ENCODE measurements at places on chromosomes 4 and X.

DNA sequence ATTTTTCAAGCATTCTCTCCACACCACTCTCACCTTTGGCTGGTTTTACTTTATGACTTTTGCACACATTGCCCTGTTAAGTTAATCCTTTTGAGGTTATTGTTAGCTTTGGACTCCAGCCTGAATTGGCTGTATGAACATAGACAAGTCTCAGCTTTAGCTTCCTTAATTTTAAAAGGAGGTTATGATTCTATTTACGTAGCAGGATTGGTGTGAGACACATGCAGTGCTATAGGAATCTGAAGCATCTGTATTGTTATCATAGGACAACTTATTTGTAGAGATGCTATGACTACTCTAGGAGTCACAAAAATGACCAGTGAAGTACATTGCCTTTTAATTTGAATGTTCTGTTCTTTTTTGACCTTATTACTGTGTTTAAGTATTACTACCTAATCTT, 15.7 kb downstream of the PGAM4 start:
- DNase-seq = no peak

DNA sequence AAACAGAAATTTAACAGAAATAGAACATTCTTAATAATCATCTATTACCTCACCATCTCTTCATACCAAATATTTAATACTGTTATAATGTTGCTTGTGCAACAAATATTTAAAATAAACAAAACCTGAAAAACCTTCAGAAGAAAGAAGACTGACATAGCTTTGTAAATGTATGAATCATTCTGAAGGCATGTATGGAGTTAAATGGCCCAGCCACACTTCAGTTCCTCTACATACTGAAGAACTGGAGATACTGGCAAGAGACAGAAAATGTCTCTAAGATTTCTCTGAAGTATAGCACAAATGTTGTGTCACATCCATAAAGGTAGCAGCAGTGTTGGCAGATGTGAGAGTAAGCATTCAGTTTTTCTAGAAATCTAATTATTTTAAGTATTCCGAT, 275.3 kb upstream of the FGF13 start:
- DNase-seq = no peak

GRCh38 chr4:159129814-159130550, 27.1 kb downstream of the RAPGEF2 start:
- no peak for DNase-seq

DNA sequence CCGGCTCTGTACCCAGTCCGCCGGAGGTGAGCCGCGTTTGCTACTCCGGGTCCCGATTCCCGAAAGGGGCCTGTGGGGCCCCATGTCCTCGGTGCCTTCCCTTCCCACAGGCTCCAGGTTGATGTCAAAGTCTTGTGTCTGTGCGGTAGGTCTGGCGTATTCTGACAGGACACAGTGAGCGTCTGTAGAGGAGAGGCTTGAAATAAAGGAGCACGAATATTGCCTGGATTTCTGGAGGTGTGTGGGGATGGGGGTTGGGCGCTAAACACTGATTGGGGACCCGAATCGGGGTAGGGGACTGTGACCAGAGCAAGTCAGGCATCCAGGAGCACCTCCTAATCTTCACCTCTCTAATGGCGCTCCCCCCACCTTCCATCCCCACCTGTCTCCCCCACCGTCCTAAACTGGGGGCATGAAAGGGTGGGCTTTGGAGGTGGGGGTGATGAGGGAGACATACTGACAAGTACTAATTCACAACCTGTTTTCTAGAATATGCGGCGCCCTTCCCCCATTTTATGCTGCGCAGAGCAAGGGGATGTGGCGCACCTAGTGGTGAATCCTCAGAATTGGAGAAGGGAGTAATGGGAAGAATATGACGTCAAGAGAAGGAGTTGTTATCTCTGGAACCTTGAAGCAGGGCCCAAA, 855 bp downstream of the GPRASP2 start:
- DNase-seq = peak; percentile 13

DNA sequence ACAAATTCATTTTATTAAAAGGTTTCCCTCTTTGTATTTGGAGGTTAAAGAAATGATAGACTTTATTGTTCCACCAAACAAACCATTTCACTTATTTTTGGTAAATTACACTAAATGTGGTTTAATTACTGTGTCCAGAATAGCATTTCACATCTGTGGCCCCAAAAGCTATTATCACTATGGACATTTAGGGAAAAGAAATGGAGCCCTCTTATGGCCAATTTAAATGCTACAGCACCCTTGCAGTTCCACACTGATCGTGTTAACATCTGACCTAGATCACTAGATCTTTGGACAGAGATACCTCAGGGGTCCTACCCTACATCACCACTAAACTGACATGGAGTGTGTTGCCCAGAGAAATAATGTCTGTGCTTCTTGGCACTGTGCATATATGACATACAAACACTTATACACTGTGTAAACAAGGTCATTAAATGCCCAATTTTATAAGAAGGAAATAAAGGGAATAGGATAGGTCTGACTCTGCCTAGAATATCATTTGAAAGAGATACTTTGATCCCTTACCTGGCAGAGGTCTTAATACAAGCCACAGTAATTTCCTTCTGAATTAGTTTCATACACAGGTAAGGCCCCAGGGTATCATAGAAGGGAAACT, 163.9 kb downstream of the KDR start:
- no peak for DNase-seq

DNA sequence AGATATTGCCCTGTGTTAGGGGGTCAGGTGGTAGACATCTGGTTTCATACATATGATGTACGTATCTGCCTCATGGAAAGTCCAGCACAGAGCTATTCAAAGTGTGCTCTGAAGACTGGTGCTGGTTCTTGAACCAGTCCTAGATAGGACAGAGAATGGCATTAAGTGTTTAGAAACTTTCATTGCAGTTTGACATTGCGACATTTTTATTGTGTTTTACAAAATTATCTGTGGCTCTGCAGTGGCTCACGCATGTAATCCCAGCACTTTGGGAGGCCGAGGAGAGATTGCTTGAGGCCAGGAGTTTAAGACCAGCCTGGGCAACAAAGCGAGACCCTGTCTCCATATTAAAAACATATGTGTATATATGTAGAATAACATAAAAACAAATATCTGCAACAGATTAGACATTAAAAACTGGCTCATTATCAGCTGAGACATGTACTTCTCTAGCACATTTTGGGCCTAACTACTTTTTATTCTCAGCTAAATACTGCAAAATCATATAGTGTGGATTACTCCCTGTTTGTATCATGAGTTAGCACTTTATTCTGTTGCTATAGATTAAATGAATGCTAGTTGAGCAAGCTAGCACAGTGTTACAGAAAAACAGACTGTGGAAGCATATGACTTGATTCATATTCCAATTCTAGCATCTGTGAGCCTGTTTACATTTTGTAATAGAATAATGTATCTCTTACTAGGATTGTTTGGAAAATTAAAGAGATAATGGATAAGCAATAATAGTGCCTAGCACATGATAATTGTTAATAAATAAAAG, 57.1 kb downstream of the USP9X start:
- peak; percentile 69 for DNase-seq

DNA sequence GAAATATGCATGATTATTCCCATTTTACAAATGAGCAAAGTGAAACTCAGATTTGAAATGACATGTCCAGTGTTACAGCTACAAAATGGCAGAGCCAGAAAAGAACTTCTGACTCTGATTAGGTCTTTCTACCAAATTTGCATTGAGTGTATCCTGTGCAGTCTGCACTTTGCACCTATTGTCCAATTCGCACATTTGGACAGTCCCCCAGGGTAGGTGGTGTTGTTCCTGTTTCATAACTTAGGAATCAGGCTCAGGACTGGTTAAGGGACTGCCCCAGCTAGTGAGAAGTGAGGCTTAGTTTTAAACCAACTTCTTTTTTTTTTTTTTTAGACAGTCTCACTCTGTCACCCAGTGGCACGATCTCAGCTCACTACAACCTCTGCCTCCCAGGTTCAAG, 137.9 kb upstream of the NALF2 start:
- DNase-seq = no peak

- no peak for DNase-seq
Measured at GRCh38 chr4:43457866-43458265, 565.4 kb downstream of the GRXCR1 start.

DNA sequence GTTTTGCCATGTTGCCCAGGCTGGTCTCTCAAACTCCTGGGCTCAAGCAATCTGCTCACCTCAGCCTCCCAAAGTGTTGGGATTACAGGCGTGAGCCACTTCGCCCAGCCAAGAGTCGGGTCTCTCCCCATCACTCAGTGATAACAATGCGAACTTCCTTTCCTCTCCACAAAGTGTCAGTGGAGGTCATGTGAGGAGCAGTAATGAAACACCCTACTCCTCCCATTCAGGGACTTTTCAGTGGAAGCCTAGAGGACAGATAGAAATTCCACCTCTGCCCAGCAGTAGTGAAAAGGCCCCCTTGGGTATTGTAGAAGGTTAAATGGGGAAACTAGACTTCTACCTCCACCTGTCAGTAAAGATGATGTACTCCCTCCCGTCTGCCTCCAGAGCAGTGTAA, 141.9 kb upstream of the STK26 start:
- DNase-seq = no peak

- no peak for DNase-seq
Measured at GRCh38 chrX:138711399-138712347, at the start of gene FGF13. Gene FGF13 (minus strand): TSS chrX:138711717. CDS start chrX:138711003, 714 bp downstream.

- DNase-seq = no peak
Measured at GRCh38 chr4:144709793-144710525, 64.0 kb downstream of the HHIP start.

DNA sequence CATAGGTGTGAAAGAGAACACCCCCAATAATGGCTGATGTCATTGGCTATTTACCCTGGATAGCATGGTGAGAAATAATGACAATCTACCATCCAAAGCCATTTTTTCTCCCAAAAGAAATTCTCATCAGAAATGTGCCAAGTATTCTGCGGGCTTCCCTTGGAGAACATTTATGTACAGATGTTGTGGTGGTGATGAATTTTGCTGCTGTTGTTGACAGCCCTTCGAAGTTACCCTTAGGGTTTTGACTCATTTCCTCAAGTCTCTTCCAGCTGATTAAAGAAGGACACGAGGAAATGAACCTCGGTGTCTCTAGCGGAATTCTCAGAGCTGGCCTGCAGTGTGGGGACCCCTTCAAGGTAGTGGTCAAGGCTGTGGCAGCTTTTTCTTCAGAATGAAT, 3.4 kb downstream of the KIT start:
- DNase-seq = no peak

DNA sequence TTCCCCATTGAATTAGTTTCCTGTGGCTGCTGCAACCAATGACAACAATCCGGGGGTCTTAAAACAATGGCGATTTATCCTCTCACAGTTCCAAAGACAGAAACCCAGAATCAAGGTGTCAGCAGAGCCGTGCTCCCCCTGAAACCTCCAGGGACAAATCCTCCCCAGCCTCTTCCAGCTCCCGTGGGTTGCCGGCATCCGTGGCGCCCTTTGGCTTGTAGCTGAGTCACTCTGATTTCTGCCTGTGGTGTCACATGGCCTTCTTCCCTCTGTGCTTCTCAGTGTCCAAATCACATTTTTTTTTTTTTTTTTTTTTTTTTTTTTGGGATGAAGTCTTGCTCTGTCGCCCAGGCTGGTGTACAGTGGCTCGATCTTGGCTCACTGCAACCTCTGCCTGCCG, 64.5 kb upstream of the STX18 start:
- no peak for DNase-seq

- DNase-seq = no peak
Measured at GRCh38 chrX:34559325-34559724, 97.8 kb downstream of the TMEM47 start.

DNA sequence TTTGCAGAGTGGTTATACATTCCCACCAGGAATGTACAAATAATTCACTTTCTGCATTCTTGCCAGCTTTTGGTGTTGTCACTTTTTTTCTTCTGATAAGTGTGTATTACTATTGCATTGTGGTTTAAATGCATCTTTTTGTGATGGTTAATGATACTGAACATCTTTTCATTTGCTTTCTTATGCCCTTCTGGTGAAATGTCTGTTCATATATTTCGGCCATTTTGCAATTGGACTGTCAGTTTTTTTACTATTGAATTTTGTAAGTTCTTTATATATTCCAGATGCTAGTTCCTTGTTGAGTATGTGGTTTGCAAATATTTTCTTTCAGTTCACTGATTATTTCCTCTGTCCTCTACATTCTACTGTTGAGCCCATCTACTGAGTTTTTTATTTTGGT, 19.4 kb upstream of the BMP2K start:
- no peak for DNase-seq

GRCh38 chrX:132612821-132613564, 124.2 kb upstream of the MBNL3 start:
- DNase-seq = peak; percentile 44

GRCh38 chr4:36046026-36046425, 198.3 kb downstream of the ARAP2 start:
- DNase-seq = no peak

GRCh38 chr4:187865914-187866313, 129.7 kb upstream of the ZFP42 start:
- DNase-seq = no peak

- no peak for DNase-seq
Measured at GRCh38 chr4:76499461-76499860, 64.4 kb downstream of the SHROOM3 start.

GRCh38 chr4:182845618-182846017, 71.6 kb downstream of the DCTD start:
- DNase-seq = no peak

DNA sequence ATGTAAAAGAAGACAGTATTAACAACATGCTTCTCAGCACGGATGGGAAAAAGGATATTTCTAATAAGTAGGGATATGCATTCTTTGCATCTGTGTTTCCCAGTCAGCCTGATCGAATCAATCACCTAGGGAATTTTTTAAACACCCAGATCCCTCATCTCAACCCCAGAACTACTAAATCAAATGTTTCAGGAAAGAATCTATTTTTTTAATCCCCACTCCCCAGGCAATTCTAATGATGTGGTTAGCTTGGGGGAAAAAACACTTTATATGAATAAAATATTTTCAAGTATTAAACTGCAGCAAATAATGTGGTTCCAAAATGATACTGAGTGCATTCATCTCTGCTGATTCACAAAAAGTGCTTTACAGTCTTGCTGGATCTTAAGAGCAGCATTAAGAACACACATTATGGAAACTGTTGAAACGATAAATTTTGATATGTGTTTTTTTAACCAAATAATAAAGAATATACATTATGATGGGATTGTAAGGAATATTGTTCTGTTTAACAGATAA, 68.7 kb upstream of the GUCY1A1 start:
- DNase-seq = no peak

Data from hematopoietic multipotent progenitor cell treated with erythropoietin and hydrocortisone succinate and interleukin-3 and kit ligand, for 17 days (in vitro differentiated cells).